ENCODE measurements at places on chromosomes 4 and X. TPM values are rescaled to one million over a fixed set of nuclear protein-coding genes. Genes with fewer than 3 reads are reported as not detected.

Gene MAGEA11
- total RNA-seq: not detected

Gene VCX2
- not detected for total RNA-seq

Gene SRPX
- 93.1 TPM for total RNA-seq

Gene MUC7
- total RNA-seq: not detected

Gene EXOC1L
- not detected for total RNA-seq

Gene KLB
- not detected for total RNA-seq

Gene RENBP
- 6.5 TPM for total RNA-seq

Gene STOX2
- 0.59 TPM for total RNA-seq

Gene FGF2
- total RNA-seq: 69.2 TPM

Gene TRPC5OS
- not detected for total RNA-seq

Gene SYNPO2
- 20.9 TPM for total RNA-seq

Gene PPP3CA
- 80.0 TPM for total RNA-seq

Gene CXorf49
- total RNA-seq: not detected

Gene GAGE12E
- not detected for total RNA-seq

Gene GYPA
- total RNA-seq: not detected

Gene DUSP21
- total RNA-seq: not detected

Gene SPRY1
- total RNA-seq: 5.1 TPM

Gene SUPT20HL1
- not detected for total RNA-seq

DNA sequence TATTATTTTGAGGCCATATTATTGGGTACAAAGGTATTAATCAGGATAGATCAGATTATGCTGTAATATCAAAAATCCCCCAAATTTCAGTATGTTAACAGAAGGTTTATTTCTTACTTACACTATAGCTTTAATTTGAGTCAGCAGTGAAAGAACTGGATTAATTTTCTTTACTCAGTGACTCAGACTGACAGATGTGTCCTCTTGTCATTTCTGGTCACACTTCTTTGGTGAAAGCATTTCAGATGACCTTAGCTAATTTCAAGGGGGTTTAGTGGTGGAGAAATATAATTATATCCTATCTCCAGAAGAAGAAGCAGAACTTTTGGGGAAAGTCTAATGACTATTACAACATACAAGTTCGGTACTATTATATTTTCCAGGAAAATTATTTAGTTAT, 12.4 kb downstream of the DDIT4L start:
- H3K4me3 ChIP-seq: no peak overlapping the region
- no peaks in the 10 kb centered on the region for H3K4me1 ChIP-seq
- no peaks in the 10 kb centered on the region for H3K36me3 ChIP-seq
- H3K27me3 ChIP-seq: no peaks in the 10 kb centered on the region

- peak; percentile 61 for DNase-seq
- no peaks in the 10 kb centered on the region for H3K27me3 ChIP-seq
- no peaks in the 10 kb centered on the region for H3K36me3 ChIP-seq
- no peak overlapping the region for H3K4me3 ChIP-seq
- H3K4me1 ChIP-seq: no peaks in the 10 kb centered on the region
Measured at GRCh38 chr4:161101881-161102280, 1061.9 kb downstream of the FSTL5 start.

- H3K36me3 ChIP-seq: no peaks in the 10 kb centered on the region
- peak; percentile 73 for DNase-seq
- peak within 1 kb of the TSS; percentile 54 for H3K4me3 ChIP-seq
- no peak within 1 kb of the TSS for H3K27ac ChIP-seq
- H3K4me1 ChIP-seq: peaks cover 7% of the 10 kb centered on the region
Measured at GRCh38 chr4:155666344-155667221, at the start of gene GUCY1A1. TSS of gene GUCY1A1 (plus strand) at chr4:155666848. CDS start at chr4:155696868, 30,020 bp downstream.

- no peak overlapping the region for H3K27ac ChIP-seq
- peaks cover 52% of the 10 kb centered on the region for H3K27me3 ChIP-seq
- no peaks in the 10 kb centered on the region for H3K4me1 ChIP-seq
- no peak for DNase-seq
Measured at GRCh38 chr4:121457278-121457875, 76.6 kb upstream of the QRFPR start.

- H3K36me3 ChIP-seq: no peaks in the 10 kb centered on the region
- no peak overlapping the region for H3K27ac ChIP-seq
- H3K4me1 ChIP-seq: no peaks in the 10 kb centered on the region
- H3K4me3 ChIP-seq: no peak overlapping the region
Measured at GRCh38 chrX:66022632-66023384, 17.1 kb downstream of the VSIG4 start.

DNA sequence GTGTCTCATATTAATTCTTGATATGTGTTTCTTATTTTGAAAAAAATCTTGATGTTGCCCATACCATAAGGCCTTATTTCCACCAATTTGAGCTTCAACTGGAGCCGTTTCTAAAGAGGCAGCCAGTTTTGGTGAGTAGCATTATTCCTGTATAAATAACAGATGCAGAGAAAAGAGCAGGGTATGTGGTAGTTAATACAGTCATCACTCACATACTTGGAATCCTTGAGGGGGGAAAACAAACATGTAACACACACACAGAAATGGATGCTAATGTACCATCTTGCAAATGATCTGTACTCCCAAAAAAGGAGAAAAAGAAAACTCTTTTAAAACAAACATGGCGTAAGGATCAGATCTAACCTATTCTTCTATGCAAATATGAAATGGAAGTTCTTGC, 389.7 kb downstream of the GPM6A start:
- no peak overlapping the region for H3K4me3 ChIP-seq
- no peaks in the 10 kb centered on the region for H3K27me3 ChIP-seq
- DNase-seq: no peak
- peak overlapping the region; percentile 98 for H3K27ac ChIP-seq
- H3K4me1 ChIP-seq: peaks cover 38% of the 10 kb centered on the region

DNA sequence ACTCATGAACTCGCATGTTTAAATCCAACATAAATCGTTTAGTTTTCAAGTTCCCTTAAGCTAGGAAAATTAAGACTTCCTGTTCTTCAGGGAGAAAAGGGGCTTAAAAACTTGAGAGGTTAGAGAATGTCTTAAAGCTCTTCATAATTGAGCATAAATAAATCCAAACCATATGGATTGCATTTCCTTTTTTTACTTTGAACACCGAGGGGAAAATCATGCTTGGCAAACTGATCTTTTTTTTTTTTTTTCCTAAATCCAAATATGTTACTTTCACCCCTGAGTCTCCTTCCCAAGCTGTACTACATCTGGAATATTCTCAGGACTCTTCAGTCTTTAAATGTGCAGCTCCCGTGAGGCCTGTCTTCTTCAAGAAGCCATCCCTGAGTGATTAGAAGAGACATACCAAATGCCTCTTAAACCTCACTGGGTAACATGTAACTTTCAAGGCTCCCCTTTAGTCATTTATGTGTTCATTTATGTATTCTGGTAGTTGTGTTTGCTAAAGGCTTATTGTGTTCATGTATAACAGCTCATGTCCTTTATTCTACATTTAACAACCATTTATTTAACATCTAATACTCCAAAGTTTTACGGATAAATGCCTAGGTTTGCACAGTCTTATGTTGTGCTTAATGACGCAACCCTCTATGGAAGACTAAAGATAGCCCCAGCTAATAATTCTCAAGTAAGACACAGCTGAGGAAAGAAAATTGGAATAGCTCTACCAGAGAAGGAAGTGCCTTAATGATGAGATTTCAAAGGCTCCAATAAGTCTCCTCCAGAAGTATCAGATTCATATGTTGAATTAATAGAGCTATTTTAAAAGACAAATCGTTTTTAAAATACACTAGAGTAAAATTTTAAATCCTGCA, 107.0 kb downstream of the AGTR2 start:
- H3K4me3 ChIP-seq: no peak overlapping the region
- H3K27ac ChIP-seq: no peak overlapping the region
- no peaks in the 10 kb centered on the region for H3K4me1 ChIP-seq
- H3K27me3 ChIP-seq: peaks cover 4% of the 10 kb centered on the region
- DNase-seq: no peak

GRCh38 chr4:34108391-34108790, 2135.9 kb downstream of the ARAP2 start:
- DNase-seq: peak; percentile 17
- no peaks in the 10 kb centered on the region for H3K4me1 ChIP-seq
- no peak overlapping the region for H3K27ac ChIP-seq
- H3K4me3 ChIP-seq: no peak overlapping the region
- H3K27me3 ChIP-seq: no peaks in the 10 kb centered on the region

GRCh38 chrX:54045563-54046228, 1.4 kb upstream of the PHF8 start:
- no peak for DNase-seq
- peaks cover 3% of the 10 kb centered on the region for H3K4me1 ChIP-seq
- no peak overlapping the region for H3K27ac ChIP-seq
- H3K27me3 ChIP-seq: no peaks in the 10 kb centered on the region

DNA sequence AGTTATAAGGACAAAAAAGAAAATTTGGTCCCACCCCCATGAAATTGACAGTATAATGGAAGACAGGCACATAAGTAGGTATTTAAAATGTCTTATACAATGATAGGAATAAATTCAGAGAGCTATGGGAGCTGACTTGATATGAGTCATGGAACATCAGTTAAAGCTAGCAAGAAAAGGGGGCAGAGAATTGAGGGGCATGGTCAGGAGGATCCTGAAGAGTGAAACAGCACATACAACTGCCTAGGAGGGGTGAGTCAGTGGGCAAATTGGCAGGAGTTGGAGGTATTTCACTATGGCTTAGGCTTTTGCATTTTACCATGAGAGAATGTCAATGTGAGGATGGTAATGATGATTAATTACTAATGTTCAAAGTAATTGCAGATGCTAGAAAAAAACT, 95.4 kb upstream of the BANK1 start:
- no peak for DNase-seq
- no peak overlapping the region for H3K27ac ChIP-seq
- no peak overlapping the region for H3K4me3 ChIP-seq
- H3K36me3 ChIP-seq: no peaks in the 10 kb centered on the region
- no peaks in the 10 kb centered on the region for H3K27me3 ChIP-seq

GRCh38 chr4:181661090-181661489, 582.1 kb upstream of the TENM3 start:
- no peaks in the 10 kb centered on the region for H3K27me3 ChIP-seq
- DNase-seq: no peak
- H3K27ac ChIP-seq: peak overlapping the region; percentile 90
- no peaks in the 10 kb centered on the region for H3K36me3 ChIP-seq
- H3K4me3 ChIP-seq: no peak overlapping the region
- H3K4me1 ChIP-seq: peaks cover 40% of the 10 kb centered on the region

GRCh38 chr4:44984083-44984482, 257.7 kb upstream of the GNPDA2 start:
- DNase-seq: no peak
- no peak overlapping the region for H3K4me3 ChIP-seq
- no peak overlapping the region for H3K27ac ChIP-seq
- no peaks in the 10 kb centered on the region for H3K36me3 ChIP-seq
- H3K4me1 ChIP-seq: no peaks in the 10 kb centered on the region
- no peaks in the 10 kb centered on the region for H3K27me3 ChIP-seq

DNA sequence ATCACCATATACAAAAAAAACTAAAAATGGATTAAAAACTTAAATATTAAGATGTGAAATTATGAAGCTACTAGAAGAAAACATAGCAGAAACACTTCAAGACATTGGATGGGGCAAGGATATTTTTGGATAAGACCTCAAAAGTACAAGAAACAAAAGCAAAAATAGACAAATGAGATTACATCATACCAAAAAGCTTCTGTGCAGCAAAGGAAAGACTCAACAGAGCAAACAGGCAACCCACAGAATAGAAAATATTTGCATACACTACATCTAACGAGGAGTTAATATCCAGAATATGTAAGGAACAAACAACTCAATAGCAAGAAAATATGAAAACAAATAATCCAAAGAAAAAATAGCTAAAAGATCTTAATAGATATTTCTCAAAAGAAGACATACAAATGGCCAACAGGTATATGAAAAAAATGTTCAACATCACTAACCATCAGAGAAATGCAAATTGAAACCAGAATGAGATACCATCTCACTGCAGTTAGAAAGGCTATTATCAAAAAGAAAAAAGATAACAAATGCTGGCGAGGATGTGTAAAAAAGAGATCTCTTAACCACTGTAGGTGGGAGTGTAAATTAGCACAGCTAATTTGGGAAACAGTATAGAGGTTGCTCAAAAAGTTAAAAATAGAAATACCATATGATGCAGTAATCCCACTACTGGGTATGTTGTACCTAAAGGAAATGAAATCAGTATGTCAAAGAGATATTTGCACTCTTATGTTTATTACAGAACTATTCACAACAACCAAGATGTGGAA, 17.8 kb upstream of the LRCH2 start:
- H3K27me3 ChIP-seq: peaks cover 30% of the 10 kb centered on the region
- H3K4me3 ChIP-seq: no peak overlapping the region
- no peak overlapping the region for H3K27ac ChIP-seq
- no peaks in the 10 kb centered on the region for H3K36me3 ChIP-seq
- H3K4me1 ChIP-seq: no peaks in the 10 kb centered on the region

- H3K27me3 ChIP-seq: peaks cover 8% of the 10 kb centered on the region
- H3K4me3 ChIP-seq: no peak overlapping the region
- no peaks in the 10 kb centered on the region for H3K36me3 ChIP-seq
- no peak overlapping the region for H3K27ac ChIP-seq
Measured at GRCh38 chrX:47093248-47093647, 15.0 kb downstream of the RGN start.

GRCh38 chr4:65023883-65024670, 614.8 kb upstream of the TECRL start:
- H3K27me3 ChIP-seq: no peaks in the 10 kb centered on the region
- no peaks in the 10 kb centered on the region for H3K4me1 ChIP-seq
- H3K36me3 ChIP-seq: no peaks in the 10 kb centered on the region
- no peak overlapping the region for H3K4me3 ChIP-seq
- DNase-seq: no peak

GRCh38 chr4:7350396-7350795, 84.3 kb downstream of the PSAPL1 start:
- H3K27me3 ChIP-seq: peaks cover 15% of the 10 kb centered on the region
- H3K4me1 ChIP-seq: no peaks in the 10 kb centered on the region
- H3K27ac ChIP-seq: no peak overlapping the region
- DNase-seq: no peak
- no peak overlapping the region for H3K4me3 ChIP-seq
- H3K36me3 ChIP-seq: no peaks in the 10 kb centered on the region

DNA sequence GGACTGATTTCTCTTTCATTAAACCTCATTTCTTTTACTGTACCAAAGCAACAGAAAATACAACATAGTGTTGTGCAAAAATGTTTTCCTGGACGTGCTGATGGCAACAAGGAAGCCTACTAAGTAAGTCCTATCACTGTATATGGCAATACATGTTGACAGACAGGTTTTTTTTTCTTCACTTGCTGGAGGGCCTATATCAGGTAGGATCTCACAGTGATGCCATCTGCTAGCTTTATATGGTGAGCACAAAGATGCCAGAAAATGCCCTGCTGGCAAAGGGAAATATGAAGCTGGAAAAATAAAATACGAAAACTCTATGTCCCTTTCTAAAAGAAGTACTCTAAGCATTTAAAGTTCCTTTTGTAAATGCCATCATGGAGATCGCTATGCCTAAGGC, 119.0 kb upstream of the PDLIM3 start:
- H3K4me1 ChIP-seq: peaks cover 18% of the 10 kb centered on the region
- peaks cover 10% of the 10 kb centered on the region for H3K36me3 ChIP-seq
- no peak overlapping the region for H3K4me3 ChIP-seq
- DNase-seq: no peak

- peak overlapping the region; percentile 70 for H3K4me3 ChIP-seq
- no peaks in the 10 kb centered on the region for H3K4me1 ChIP-seq
- H3K36me3 ChIP-seq: peaks cover 11% of the 10 kb centered on the region
- no peak overlapping the region for H3K27ac ChIP-seq
- DNase-seq: peak; percentile 95
- no peaks in the 10 kb centered on the region for H3K27me3 ChIP-seq
Measured at GRCh38 chr4:2818351-2818939, 25.2 kb upstream of the ADD1 start.
